Smooth muscle cell of the brain vasculature (primary cell): ENCODE measurements at places on chromosomes 6 and 20.

DNA sequence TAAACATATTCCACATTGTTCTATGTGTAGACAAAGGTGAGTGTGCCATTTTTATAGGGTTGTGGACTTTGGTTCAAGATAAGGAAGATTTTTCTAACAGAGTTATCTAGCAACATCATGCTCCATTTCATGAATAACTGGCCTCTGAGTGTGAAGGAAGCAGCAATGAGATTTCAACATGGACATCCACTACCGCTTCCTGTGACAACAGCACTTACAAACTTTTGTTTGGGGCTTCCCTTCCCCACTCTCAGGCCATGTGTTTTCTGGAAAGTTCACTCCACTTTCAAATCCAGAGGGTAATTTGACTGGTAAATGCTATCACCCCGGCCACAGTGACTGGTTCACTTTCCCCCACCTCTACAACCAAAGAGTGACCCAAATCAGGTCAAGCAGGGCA, 38.1 kb upstream of the PROKR2 start:
- no peak for DNase-seq

DNA sequence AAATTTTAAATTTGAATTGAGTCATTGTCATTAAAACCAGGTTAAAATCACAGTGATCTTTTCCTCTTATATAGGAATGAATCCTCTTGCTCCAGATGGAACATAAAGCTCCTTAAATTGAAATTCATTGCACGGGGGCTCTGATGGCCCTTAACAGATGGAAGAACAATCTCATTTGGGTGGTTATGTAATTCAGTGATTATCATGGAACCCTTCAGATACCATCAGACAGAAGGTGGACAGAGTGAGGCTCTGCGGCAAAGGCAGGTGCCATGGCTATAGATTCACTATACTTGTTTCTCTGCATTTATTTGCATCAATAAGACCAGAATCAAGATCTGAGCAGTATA, 17.8 kb upstream of the RNF182 start:
- no peak for DNase-seq

GRCh38 chr6:108171291-108171917, 5.6 kb downstream of the NR2E1 start:
- no peak for DNase-seq

DNA sequence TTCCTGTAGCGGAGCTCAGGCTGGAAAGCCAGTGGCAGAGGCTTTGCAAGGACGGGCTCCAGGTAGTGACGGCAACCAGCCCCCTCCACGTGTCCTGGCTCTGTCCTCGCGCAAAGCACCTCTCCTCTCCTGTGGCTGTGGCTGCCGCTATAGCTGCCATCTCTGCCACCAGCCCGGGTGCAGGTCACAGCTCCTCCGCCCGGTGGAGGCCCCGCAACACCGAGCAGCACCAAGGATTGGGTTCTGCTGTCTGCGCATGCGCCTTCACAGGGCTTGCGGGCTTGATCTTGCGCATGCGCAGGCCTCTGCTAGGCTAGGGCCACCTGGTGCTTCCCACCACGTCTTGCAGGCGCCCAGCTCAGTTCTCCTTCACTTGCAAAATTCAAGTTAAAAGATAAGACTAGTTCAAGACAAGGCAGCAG, 625.4 kb downstream of the QKI start:
- DNase-seq, result no peak

- DNase-seq, result no peak
Observed at GRCh38 chr6:47681201-47681990, 17.0 kb upstream of the ADGRF4 start.

GRCh38 chr6:111604259-111605099, 1.2 kb downstream of the TRAF3IP2 start:
- peak; percentile 49 for DNase-seq

GRCh38 chr20:18857640-18858039, 44.1 kb downstream of the SCP2D1 start:
- no peak for DNase-seq

DNA sequence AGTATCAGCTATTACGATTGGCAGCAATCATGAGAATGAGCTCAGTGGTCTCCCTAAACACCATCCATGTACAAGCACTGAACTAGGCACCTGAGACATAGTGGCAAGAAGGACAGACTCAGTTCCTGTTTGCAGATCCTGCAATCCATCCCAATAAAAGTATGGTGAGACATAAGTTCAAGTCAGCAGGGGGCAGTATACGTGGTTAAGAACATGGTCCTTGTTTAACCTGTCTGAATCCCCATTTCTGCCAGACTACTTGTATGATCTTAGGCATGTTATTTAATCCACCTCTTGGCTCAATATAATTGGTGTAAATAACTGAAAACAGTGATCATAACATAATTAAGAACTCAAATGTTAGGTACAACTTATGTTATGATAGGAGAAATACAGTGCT, 33.2 kb upstream of the PNISR start:
- no peak for DNase-seq

DNA sequence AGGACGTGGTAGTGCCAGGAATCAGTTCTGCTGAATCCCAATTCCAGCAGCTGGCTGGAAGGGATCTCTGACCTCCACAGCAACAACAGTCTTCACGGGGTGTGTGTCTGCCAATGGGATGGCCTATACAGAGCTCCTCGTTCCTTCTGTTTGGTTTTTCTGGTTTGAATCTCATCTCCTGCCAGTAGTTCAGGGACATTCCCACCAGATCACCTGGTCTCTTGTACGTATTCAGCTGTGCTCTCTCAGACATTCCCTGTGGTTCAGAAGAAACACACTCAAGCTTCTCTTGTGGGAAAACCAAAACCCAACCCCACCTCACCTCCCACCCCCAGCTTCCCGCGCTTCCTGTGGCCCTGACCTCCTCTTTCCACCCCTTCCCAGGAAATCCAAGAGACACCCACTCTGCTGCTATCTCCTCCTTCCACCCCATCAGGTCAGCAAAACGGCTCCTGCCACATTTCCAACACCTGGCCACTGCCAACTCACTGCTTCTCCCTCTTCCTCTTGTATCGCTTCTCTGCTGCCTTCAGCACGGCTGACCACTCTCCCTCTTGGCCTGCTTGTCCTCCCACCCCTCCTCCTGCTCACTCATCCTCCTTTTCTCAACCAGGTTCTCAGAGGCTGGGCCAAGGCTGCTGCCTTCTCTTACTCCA, 63.3 kb upstream of the PTGIS start:
- no peak for DNase-seq

GRCh38 chr20:46631874-46632446, 19.3 kb downstream of the SLC13A3 start:
- DNase-seq, result no peak

GRCh38 chr20:58287638-58288037, 21.9 kb upstream of the RAB22A start:
- DNase-seq, result no peak

- no peak for DNase-seq
Observed at GRCh38 chr6:43262780-43263313, 19.6 kb downstream of the TTBK1 start.

GRCh38 chr6:20444786-20445271, 43.1 kb downstream of the E2F3 start:
- no peak for DNase-seq

GRCh38 chr6:29661071-29661470, 4.2 kb downstream of the MOG start:
- no peak for DNase-seq

DNA sequence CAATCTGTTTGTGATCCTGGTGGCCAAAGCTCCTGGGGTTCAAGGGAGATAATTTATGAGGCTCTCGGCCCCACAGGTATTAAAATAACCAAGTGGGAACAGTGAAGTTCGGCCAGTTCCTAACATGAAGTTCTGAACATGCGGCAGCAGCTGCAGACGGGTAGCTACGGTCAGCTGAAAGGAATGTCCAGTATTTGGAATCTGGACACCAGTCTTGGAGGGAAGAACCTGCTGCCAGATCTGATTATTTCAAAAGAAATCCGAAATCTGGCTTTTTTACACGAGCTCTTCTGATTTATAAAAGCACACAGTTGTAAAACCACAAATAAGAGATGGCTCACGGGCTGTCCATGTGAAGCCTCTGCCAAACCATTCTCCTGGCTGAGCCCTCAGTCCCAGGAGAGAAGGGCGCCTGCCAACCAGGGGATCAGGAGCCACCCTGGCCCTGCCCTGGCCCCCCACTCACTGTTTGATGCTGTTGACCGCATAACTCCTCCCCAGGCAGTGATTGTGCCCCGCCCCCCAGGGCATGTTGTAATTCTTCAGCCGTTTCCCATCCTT, 28.2 kb upstream of the KCNB1 start:
- DNase-seq, result no peak

DNA sequence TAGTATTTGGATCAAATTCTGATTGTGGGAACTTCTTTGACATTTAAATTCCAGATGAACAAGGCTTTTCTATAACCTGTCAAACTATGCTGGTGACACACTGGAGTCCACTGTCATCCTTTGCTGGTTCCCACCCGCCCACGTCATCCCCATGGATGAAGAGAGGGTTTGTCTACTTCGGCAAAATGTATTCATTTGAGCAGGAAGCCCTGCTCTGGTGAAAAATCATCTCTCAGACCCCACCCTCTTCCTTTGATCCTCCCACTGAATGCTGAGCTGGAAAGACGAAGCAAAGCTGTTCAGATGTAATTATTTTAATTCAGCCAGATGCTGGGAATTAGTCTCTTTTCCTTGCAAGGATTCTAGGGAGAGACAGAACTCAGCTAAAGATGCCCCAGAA, 50.5 kb downstream of the CPNE5 start:
- DNase-seq, result no peak

- no peak for DNase-seq
Observed at GRCh38 chr6:131023834-131024504, 39.1 kb downstream of the EPB41L2 start.

GRCh38 chr6:159969204-159969912, 476 bp downstream of the IGF2R start:
- no peak for DNase-seq

DNA sequence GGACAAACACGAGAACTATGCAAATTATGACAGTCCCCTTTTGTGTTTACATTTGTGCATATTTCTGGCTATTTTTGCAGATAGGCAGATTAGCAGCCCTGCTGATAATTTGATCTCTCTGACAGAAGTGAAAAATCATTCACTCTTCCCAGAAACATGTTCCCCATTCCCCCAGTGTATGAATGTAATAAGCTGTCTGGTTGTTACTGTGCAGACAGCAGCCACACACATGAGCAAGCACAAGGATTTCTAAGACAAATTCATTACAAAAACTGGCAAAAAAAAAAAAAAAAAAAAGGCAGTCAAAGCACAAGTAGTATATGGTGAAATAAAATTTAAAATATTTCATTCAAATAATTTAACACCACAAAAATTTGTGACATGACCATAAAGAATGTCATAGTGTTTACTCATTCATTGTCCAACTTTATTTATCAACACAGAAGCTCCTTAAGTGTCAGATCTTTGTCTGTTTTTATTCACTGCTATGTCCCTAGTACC, 95.5 kb upstream of the VGLL2 start:
- DNase-seq, result no peak

GRCh38 chr6:5752391-5752680, 254.4 kb downstream of the NRN1 start:
- DNase-seq, result no peak

GRCh38 chr6:142679907-142680700, 264.9 kb downstream of the HIVEP2 start:
- no peak for DNase-seq

GRCh38 chr20:24915892-24916291, 33.2 kb upstream of the CST7 start:
- no peak for DNase-seq

DNA sequence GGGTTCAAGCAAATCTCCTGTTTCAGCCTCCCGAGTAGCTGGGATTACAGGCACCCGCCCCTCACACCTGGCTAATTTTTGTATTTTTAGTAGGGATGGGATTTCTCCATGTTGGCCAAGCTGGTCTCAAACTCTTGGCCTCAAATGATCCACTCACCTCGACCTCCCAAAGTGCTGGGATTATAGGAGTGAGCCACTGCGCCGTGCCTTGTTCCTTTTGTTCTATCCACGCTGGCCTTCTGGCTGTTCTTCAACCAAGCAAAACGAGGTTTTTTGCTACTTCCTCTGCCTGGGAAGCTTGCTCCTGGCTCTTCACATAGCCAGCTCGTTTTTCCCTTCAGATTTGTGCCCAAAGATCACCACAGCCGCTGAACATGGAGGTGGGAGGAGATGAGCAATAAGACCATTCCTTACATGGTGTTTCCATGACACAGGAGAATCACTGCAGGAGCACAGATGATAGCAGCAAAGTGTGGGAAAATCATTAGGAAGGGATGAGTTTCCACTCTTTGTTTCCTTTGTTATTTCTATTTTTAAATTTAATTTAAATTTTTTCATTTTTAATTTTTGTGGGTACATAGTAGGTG, 201.0 kb upstream of the ZNF217 start:
- DNase-seq, result no peak

DNA sequence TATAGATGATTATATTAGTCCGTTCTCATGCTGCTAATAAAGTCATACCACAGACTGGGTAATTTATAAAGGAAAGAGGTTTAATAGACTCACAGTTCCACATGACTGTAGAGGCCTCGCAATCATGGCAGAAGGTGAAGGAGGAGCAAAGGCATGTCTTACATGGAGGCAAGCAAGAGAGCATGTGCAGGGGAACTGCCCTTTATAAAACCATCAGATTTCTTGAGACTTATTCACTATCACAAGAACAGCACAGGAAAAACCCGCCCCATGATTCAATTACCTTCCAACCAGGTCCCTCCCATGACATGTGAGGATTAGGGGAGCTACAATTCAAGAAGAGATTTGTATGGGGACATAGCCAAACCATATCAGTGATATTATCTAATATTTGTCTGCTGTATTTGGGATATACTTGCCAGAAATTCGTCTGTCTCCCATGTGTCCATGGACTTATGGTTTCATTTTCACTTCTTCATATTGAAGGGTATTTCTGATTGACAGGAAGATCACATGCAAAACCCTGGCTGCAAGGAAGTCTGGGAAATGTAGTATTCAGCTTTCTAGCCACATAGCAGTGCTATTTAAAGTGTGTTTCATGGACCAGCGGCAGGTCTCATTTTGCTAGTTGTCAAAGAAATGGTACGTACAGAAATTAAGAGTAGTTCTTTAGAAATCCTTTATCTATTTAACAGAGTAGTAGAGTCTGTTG, 50.5 kb upstream of the PAK5 start:
- no peak for DNase-seq

GRCh38 chr6:72421387-72421786, 200.5 kb upstream of the KCNQ5 start:
- DNase-seq, result no peak

DNA sequence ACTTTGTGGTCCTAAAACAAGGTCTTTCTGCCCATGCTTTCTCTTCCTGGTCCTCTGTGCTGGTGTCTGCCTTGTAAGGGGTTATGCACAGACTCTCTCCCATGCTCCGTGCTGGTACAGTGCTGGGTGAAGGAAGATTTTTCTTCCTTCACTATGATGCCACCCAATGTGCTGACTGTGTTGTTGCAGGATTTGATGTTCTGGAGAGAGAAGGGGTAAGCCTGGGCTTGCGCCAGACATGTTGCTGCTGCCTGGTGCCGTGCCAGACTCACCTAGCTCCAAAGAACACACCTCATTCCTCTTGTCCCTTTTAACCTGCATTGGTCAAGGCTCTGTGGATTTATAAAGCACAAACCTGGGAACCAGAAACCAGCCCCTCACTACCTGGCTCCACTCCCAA, 28.4 kb upstream of the ARMH2 start:
- DNase-seq, result no peak

GRCh38 chr20:47040506-47041125, 146.0 kb downstream of the EYA2 start:
- DNase-seq, result no peak

GRCh38 chr6:108097882-108098281, 23.3 kb upstream of the OSTM1 start:
- no peak for DNase-seq

GRCh38 chr20:53712212-53712977, 118.8 kb upstream of the ZNF217 start:
- no peak for DNase-seq

GRCh38 chr20:61556673-61557072, 304.6 kb downstream of the CDH4 start:
- no peak for DNase-seq
